NCI-H748 treated with DMSO at 0.1 percent for 48 hours (cell line): ENCODE measurements at places on chromosomes 12 and 14.

GRCh38 chr12:44551631-44552030, 324.5 kb downstream of the NELL2 start:
- DNase-seq, result no peak

GRCh38 chr12:100956311-100956852, 161.8 kb downstream of the ANO4 start:
- no peak for DNase-seq

DNA sequence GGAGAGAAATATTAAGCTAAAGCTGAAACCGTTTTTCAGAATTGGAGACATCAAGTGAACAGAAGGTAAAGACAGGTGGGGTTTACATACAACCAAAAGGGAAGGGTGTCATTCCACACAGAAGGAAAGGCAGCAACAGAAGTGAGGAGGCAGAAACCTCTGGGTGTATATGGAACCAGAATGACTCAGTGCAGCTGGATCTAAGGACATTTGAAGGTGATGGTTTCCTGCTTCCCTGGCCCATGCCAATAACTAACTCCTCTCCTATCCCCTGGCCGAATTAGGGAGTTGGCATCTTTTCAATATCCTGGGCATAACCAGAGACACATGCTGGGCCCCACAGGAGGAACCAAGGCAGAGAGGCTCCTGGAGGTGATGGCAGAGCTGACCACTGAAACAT, 8.4 kb downstream of the NCKAP5L start:
- no peak for DNase-seq

DNA sequence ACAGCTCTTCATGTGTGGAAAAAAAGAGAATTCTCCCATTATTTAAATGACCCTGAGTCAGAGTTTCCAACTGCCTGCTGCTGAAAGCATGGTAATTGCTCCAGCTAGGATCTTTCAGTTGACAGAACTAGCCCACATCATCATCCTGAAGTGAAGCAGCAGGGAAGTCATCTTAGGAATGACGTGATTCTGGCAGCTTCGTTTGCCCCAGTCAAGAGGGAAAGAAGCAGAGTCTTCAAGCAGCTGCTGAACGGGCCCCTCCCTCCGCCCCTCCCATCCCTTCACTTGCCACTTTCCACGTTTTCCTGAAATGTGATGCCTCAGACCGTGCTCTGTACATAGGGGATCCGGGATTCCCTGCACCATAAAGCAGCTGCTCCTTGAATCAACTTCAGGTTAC, 455.0 kb upstream of the TMEM132C start:
- DNase-seq, result peak; percentile 70

GRCh38 chr14:101595887-101596721, 34.8 kb downstream of the DIO3 start:
- DNase-seq, result no peak

- no peak for DNase-seq
These were observed 9.5 kb downstream of the PHETA1 start for GRCh38 chr12:111359231-111359913.

GRCh38 chr12:2268471-2269286, 215.9 kb downstream of the CACNA1C start:
- DNase-seq, result no peak

- DNase-seq, result no peak
These were observed 8.5 kb upstream of the SERPINA5 start for GRCh38 chr14:94572637-94573303.

DNA sequence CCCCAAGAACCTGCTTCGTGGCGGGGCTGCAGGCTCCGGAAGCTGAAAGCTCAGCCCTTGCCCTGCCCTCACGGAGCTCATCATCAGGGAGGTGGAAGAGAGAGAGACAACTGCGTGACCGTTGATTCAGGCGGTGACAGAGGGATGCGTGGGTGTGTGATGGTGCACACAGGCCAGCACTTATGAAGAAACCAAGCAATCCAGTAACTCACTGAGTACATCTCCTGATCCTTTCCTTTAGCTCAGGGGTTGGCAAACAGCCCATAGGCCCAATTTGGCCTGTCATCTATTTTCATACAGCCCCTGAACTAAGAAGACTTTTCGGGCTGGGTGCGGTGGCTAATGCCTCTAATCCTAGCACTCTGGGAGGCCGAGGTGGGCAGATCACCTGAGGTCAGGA, 49.9 kb downstream of the TESC start:
- no peak for DNase-seq

DNA sequence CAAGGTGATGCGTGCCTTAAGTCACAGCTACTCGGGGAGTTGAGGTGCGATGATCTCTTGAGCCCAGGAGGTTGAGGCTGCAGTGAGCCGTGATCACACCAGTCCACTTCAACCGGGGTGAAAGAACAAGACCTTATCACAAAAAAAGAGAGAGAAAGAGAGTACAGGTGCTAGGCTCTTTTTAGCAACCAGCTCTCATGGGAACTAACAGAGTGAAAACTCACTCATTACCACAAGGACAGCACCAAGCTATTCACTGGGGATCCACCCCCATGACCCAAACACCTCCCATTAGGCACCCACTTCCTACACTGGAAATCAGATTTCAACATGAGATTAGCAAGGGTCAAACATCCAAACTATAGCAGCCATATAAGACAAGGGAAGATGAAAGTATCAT, 164.2 kb downstream of the NDUFA12 start:
- no peak for DNase-seq

DNA sequence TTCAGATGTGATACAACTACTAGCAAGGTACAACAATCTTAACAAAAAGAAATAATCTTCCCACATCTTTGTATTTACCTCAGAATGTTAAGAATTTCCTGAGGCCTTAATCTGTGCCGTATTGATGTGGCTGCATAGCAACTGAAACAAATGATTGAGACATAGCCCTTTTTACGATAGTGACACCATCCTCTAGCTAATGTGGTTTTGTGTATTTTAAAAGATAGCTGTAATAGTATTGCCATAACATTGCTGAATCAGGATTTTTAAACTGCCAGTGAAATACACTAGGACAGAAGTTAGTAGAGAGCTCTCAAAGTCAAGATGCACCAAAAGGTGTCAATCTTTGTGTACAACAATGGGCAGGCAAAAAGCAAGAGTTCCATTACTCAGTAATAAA, 11.9 kb downstream of the NPAS3 start:
- DNase-seq, result no peak

GRCh38 chr12:14400599-14400998, 35.1 kb downstream of the ATF7IP start:
- DNase-seq, result no peak

DNA sequence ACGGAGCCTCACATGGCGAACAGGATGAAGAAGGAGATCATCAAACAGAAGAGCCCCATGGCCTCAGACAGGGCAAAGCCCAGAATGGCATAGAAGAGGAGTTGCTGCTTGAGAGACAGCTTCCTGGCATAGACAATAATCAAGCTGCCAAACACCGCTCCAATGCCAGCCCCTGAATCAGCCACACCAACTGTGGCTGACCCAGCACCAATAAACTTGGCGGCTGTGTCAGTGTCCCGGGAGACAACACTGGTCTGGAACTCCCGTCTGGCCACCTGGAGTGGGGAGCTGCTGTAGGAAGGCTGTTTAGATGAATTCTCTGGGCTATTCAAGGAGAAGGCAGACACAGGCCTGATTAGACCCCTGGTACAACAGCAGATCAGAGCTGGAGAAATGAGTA, 100.1 kb downstream of the HEATR5A start:
- DNase-seq, result no peak

GRCh38 chr12:400828-401227, 616 bp upstream of the CCDC77 start:
- no peak for DNase-seq

GRCh38 chr12:124761871-124762270, 101.8 kb downstream of the SCARB1 start:
- no peak for DNase-seq

DNA sequence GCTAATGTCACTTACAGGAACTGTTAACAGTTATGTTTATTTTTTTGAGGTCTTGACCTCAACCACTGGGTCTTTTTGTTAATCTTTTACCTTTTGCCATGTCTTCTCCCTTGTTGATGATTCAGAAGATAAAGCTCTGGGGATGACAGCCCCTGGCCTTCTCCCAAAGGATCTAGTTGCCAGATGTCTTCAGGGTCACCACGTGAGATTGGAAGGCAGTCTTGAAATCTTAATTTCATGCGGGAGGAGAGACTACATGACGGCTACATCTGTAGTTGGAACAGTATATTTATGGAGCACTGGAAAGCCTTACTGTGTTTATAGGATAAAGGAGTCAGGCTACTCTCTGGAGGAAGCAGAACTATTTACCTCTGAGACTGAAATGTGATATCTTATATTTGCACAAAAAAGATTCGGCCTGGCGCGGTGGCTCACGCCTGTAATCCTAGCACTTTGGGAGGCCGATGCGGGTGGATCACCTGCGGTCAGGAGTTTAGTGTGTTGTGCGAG, 5.6 kb downstream of the MLEC start:
- no peak for DNase-seq

DNA sequence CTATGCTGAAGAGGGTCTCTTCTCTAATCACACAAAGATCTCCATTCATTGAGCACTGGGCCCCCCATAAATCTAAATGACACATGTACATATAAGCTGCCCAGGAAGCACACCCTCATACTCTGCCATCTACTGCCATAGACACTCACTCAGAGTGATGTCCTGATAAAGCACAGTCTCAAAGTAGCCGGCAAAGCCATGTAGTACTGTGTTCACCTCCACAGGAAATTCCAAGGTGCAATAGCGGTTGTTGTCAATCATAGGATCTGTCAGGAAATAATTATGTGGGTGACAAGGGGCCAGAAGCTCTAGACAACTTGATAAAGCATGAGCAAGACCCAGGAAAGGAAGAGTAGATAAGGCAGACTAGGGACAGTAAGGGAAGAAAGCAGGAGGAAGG, 3.3 kb upstream of the RBM23 start:
- DNase-seq, result no peak

DNA sequence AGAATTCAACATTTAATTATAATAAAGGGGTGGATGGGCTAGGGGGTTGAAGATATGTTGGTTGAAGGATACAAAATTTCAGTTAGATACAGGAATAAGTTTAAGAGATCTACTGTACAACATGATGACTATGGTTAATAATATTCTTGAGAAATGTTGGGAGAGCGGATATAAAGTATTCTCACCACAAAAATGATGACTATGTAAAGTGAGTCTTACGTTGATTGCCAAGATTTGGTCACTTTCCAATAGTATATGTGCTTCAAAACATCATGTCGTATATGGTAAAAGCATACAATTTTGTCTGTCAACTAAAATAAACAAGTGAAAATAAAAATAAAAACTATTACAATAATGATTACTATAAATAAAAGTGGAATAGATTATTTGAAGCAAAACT, 802.0 kb downstream of the C12orf50 start:
- no peak for DNase-seq

DNA sequence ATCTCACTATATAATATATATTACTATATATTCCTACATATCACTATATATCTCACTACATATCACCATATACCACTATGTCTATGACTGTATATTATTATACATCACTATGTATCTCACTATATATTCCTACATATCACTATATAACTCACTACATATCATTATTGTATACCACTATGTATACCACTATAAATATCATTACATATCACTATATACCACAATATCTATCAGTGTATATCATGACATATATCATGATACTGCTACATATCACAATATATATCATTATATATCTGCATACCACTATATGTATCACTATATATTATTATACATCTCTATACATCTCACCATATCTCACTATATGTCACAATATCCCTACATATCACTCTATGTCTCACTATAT, 121.5 kb downstream of the ASCL4 start:
- DNase-seq, result no peak

DNA sequence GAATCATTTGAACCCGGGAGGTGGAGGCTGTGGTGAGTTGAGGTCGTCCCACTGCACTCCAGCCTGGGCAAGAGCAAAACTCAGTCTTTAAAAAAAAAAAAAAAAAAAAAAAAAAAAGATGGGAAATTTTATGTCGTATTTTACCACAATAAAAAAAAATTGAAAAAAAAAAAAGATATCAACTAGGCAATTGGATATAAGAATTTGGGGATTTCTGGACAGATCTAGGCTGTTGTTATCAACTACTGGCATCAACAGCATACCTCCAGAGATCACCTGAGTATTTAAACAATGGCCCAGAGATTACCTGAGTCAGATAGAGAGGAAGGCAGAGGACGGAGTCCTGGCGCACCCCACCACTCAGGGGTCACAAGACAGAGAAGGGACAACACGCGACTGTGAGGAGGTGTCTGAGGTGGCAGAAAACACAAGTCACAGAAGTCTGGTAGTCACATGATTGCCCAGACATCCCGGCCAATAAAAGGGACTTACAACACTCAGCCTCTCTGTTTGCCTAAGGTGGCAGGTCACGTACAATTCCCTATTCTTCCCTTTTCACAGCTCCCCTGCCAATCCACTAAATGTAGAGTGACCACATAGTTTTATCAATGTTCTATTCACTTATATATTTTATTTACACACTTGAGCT, 1.8 kb downstream of the SPRING1 start:
- peak; percentile 41 for DNase-seq

DNA sequence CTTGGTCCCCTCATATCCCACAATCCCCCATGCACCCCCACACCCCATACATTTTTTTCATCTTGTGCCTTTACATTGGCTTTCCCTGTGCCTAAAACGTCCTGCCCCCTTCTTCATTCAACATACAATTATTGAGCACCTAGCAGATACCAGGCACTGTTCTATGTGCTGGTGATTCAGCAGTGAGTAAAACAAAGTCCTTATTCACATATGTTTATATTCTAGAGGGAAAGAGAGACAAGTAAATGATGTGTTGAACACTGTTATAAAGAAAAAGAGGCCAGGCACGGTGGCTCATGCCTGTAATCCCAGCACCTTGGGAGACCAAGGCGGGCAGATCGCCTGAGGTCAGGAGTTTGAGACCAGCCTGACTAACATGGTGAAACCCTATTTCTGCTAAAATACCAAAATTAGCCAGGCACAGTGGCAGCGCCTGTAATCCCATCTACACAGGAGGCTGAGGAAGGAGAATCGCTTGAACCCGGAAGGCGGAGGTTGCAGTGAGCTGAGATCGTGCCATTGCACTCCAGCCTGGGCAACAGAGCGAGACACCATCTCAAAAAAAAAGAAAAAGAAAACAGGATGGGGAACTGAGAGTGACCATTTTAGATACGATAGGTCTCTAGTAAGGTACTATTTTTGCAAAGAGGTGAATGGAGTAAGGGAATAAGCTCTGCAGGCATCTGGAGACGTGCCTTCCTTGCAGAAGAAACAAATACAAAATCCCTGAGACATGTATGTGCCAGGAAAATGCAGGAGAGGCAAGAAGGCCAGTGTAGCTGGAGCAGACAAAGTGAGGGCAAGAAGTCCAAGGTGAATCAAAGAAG, 12.2 kb downstream of the SLC7A7 start:
- no peak for DNase-seq

GRCh38 chr12:16159571-16159970, 117.9 kb downstream of the SLC15A5 start:
- DNase-seq, result no peak
